Glutamatergic neuron (in vitro differentiated cells): ENCODE measurements at places on chromosomes 4 and X. TPM values are rescaled to one million over a fixed set of nuclear protein-coding genes. Genes with fewer than 3 reads are reported as not detected.
A peak's percentile ranks its signal among the peaks of the same experiment; 100 is the strongest.

The PAGE2B gene
- not detected for total RNA-seq

The SCML2 gene
- total RNA-seq, result 9.5 TPM

- DNase-seq, result no peak
These were observed 1854.6 kb downstream of the PCDH7 start for GRCh38 chr4:32574803-32575202.

- DNase-seq, result no peak
These were observed 5.8 kb downstream of the CNKSR2 start for GRCh38 chrX:21379991-21380390.

DNA sequence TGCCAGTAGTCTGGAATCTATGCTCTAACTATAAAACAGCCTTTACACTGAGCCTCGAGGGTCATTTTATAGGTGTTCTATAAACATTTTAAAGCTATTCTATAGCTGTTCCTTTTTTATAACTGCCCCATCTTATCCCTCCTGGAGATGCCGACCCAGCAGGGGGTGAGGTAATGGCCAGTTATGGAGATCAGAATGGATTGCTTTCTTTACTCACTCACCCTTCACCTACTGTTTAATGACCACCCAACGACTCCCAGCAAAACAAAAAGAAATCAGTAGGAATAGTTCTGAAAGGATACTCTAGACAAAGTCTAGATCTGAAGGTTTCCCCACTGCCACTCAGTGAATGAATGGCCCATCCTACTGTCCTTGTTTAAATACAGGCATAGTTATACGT lies 1113.1 kb downstream of the FAT4 start:
- DNase-seq, result no peak

DNA sequence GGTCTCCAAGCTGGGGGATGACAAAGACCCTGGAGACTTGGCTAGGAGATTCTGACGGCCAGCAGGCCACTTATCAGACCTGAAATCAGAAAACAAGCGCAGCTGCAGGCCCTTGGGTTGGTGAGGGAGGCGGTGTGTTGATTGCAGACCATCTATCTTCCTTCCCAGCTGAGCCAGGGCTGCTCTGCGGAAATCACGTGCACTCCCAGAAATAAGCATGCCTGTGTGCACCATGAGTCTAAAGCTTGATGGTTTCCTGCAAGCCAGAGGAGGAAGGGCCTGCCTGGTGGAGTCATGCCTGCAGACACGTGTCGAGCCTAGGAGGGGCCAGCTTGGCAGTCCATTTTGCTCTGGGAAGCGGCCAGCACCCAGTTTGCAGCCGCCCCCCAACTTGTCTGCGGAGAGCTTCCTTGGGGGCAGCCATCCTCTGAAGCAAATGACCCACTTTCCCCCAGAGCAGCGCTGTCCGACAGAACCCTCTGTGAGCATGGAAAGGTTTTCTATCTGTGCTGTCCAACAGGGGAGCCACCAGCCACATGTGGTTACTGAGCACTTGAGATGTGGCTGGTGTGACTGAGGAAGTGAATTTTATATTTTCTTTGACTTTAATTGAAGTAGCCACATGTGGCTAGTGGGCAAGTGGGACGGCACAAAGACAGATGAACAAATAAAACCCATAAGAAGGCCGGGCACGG lies 175.7 kb upstream of the BCOR start:
- DNase-seq, result peak; percentile 18

- no peak for DNase-seq
These were observed 62.2 kb downstream of the MFAP3L start for GRCh38 chr4:169963998-169964397.

The HELT gene
- total RNA-seq, result not detected

The KDR gene
- total RNA-seq, result 2.0 TPM

GRCh38 chr4:113675731-113676697 lies 85.5 kb downstream of the CAMK2D start:
- DNase-seq, result no peak

DNA sequence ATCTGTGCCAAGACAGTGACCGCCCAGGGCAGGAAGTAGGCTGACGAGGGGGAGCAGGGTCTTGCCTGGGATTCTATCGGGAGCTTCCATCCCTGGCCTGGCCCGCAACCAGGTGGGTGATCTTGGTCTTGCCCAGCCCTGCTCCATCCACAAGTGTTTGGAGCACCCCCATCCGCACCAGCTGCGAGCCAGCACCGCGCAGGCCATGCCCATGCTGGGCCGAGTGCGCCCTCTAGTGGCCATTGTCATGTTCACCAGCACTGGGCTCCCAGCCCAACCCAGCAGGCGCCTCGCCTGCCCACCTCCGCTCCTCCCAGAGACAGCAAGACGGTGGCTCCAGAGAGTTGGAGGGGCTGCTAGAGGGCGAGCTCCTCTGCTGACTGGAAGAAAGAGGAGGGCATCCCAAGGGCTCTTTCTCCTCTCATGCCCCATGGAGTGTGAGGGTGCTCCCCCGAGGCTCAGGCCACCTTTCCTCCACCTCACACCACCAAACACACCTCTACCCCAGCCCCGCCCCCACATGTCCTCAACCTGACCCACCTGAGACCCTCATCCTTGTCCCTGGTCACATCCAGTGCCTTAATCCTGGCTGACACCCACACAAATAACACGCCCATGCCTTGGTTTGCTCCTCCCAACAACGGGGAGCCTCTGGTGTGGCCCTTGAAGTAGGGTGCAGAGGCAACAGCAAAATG lies 9.8 kb upstream of the ATP2B3 start:
- DNase-seq, result peak; percentile 86

DNA sequence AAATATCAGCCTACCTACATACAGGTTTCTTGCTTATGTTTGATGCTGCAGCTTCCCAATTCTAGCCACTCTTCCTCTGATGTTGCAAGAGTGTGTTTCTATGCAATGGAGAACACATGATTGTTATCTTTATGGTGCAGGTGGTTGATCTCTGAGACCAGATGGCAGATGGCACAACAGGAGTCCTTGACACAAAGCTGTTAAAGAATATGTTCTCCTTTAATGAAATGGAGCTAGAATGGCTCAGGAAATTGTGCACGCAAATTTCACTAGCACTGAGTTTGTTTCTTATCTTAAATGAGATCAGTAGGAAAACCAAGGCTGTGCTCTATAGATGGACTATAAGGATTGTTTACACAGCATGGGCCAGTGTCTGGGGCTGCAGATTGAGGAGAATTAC lies 29.9 kb upstream of the TTC29 start:
- no peak for DNase-seq

DNA sequence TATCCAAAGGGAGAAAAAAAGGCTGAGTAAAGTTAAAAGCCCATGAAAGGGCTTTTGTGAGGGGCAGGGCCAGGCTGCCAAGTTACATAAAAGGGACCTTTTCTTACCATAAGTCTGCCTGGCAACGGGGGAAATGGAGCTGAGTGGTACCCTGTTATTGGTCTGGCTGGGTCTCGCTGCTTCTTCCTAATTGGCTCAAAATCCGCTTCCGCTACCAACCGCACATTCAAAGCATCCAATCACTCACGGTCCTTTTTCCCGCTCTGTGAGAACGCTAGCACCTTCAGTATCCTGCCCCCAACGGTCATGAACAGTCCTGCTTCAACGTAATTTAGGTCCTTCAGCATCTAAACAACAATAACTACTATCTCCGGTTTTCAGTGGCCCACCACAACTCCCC lies 611 bp downstream of the TEX11 start:
- no peak for DNase-seq

GRCh38 chr4:136784326-136784725 lies 748.0 kb downstream of the PCDH18 start:
- DNase-seq, result no peak

The FAT4 gene
- total RNA-seq, result 6.8 TPM

The NWD2 gene
- 0.17 TPM for total RNA-seq

GRCh38 chr4:112847781-112848180 lies 201.7 kb upstream of the ANK2 start:
- DNase-seq, result no peak

The MYOZ2 gene
- not detected for total RNA-seq

DNA sequence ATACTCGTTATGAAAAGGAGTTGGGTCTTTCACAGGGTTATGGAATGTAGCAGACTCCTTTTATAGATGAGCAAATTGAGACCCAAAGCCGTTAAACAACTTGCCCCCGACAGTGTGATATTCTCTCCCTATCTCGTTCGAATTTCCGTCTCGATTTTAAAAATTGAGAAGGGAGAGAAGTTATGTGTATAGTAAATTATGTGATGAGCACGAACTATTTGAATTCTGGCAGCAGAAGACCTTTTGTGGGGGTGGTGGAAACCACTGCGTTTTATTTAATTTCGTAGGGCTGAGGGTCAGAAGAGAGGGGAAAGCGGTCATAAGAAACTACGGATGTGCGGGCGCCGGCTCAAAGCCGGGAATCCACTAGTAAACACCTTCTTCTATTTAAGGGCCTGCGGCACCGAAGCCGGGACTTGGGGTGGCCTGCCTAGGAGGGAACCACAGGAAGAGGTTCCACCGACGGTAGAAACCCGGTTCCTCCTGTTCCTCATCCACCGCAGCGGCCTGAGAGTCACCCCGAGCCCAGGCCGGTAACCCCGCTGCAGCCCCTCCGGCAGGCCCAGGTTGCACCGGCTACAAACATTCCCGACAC lies 1.5 kb upstream of the DDX3X start:
- DNase-seq, result no peak

The AREG gene
- total RNA-seq, result not detected

GRCh38 chrX:40010550-40011321 lies 87.0 kb downstream of the BCOR start:
- no peak for DNase-seq

GRCh38 chr4:58761563-58761962 lies 1651.4 kb upstream of the IGFBP7 start:
- DNase-seq, result no peak

GRCh38 chr4:21885241-21885640 lies 63.3 kb downstream of the KCNIP4 start:
- no peak for DNase-seq

The NXF2B gene
- total RNA-seq, result 0.74 TPM

DNA sequence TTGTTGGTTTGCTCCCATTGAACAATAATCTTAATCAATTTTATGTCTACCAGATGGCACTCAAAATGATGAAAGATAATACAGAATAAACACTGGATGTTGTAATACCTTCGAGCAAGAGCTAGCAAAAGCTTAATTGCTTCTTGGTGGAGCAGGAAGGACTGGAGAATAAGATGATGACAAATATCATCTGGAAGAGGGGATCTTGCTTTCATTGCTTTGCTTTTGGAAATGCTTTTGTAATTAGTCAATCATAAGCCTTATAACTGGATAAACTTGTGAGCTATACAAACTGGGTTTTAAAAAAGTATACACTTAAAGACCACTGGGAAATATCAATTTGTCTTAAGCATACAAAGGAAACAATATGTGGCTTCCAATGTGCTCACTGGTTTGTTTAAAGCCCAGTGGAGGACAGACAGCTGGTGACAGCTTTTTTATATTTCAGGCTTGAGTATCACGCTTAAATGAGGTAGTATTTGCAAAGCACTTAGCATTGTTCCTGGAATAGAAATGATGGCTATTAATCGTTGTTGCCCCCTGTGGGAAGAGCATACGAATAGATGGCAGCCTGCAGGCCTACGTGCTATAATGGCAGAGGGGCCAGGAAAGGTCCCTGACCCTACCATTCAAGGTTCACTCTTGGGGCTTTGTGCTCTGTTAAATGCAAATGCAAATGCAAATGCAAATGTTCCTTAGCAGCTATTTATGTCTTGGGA lies 61.2 kb downstream of the TMEM150C start:
- peak; percentile 30 for DNase-seq

The GSX2 gene
- not detected for total RNA-seq

- no peak for DNase-seq
These were observed 174.8 kb downstream of the ENOX2 start for GRCh38 chrX:130728208-130728607.

The TCEAL2 gene
- 6.3 TPM for total RNA-seq

- DNase-seq, result no peak
These were observed 95.5 kb downstream of the C4orf51 start for GRCh38 chr4:145775406-145775805.
